ENCODE measurements at places on chromosomes 6 and 20. TPM values are rescaled to one million over a fixed set of nuclear protein-coding genes. Genes with fewer than 3 reads are reported as not detected.

- DNase-seq: no peak
- no peaks in the 10 kb centered on the region for H3K4me1 ChIP-seq
- H3K27ac ChIP-seq: no peak overlapping the region
- no peaks in the 10 kb centered on the region for H3K36me3 ChIP-seq
- no peaks in the 10 kb centered on the region for H3K27me3 ChIP-seq
Measured at GRCh38 chr6:11525468-11526155, 11.9 kb upstream of the TMEM170B start.

The RAET1L gene
- not detected for total RNA-seq

DNA sequence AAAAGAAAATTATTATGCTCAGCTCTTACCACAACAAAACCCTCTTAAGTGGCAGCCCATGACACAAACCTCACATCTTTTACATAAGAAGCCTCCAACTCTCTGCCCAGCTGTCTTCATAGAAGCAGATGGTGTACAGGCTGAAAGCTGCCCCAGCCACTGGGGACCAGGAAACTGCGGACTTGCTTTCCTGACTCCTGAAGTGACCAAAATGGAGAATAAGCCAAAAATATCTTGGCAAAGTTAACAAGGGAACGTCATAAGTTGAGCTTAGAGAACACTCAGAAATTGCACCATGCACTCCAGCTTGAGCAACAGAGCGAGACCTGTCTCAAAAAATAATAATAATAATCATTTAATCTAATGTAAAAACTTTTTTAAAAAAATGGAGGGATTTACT lies 160.3 kb upstream of the CDYL start:
- no peak for DNase-seq
- no peaks in the 10 kb centered on the region for H3K27me3 ChIP-seq
- H3K4me1 ChIP-seq: peaks cover 5% of the 10 kb centered on the region
- H3K4me3 ChIP-seq: no peak overlapping the region
- no peaks in the 10 kb centered on the region for H3K36me3 ChIP-seq

The FRK gene
- 0.12 TPM for total RNA-seq

The BFSP1 gene
- 5.0 TPM for total RNA-seq

The GPSM3 gene
- 4.7 TPM for total RNA-seq

The COX7A2 gene
- 109 TPM for total RNA-seq

The TDRD6 gene
- total RNA-seq: 0.14 TPM

The RNF8 gene
- 35.1 TPM for total RNA-seq

- H3K4me1 ChIP-seq: no peaks in the 10 kb centered on the region
- no peak overlapping the region for H3K27ac ChIP-seq
- DNase-seq: no peak
- no peaks in the 10 kb centered on the region for H3K27me3 ChIP-seq
- no peak overlapping the region for H3K4me3 ChIP-seq
Measured at GRCh38 chr6:125377621-125378020, 75.9 kb upstream of the HDDC2 start.

GRCh38 chr20:38603286-38603685 lies 1.7 kb downstream of the ARHGAP40 start:
- H3K4me1 ChIP-seq: peaks cover 17% of the 10 kb centered on the region
- no peak overlapping the region for H3K4me3 ChIP-seq
- H3K27ac ChIP-seq: no peak overlapping the region
- no peak for DNase-seq
- no peaks in the 10 kb centered on the region for H3K36me3 ChIP-seq
- peaks cover 22% of the 10 kb centered on the region for H3K27me3 ChIP-seq

The POPDC3 gene
- 5.1 TPM for total RNA-seq

- no peak for DNase-seq
- H3K27ac ChIP-seq: no peak overlapping the region
- no peaks in the 10 kb centered on the region for H3K4me1 ChIP-seq
Measured at GRCh38 chr6:36229223-36229622, 32.7 kb downstream of the BRPF3 start.

The TRAPPC3L gene
- not detected for total RNA-seq

- H3K4me1 ChIP-seq: no peaks in the 10 kb centered on the region
- no peak for DNase-seq
- H3K27ac ChIP-seq: no peak overlapping the region
- no peaks in the 10 kb centered on the region for H3K27me3 ChIP-seq
- H3K36me3 ChIP-seq: no peaks in the 10 kb centered on the region
Measured at GRCh38 chr6:113039005-113039404, 691.9 kb downstream of the RFPL4B start.

The PTK6 gene
- 0.28 TPM for total RNA-seq

GRCh38 chr6:161327360-161327953 lies 53.6 kb upstream of the AGPAT4 start:
- H3K27ac ChIP-seq: no peak overlapping the region
- H3K4me3 ChIP-seq: no peak overlapping the region
- H3K4me1 ChIP-seq: peaks cover 7% of the 10 kb centered on the region
- peaks cover 30% of the 10 kb centered on the region for H3K36me3 ChIP-seq

The GUCA1A gene
- 4.0 TPM for total RNA-seq

The SLC24A3 gene
- 3.0 TPM for total RNA-seq

DNA sequence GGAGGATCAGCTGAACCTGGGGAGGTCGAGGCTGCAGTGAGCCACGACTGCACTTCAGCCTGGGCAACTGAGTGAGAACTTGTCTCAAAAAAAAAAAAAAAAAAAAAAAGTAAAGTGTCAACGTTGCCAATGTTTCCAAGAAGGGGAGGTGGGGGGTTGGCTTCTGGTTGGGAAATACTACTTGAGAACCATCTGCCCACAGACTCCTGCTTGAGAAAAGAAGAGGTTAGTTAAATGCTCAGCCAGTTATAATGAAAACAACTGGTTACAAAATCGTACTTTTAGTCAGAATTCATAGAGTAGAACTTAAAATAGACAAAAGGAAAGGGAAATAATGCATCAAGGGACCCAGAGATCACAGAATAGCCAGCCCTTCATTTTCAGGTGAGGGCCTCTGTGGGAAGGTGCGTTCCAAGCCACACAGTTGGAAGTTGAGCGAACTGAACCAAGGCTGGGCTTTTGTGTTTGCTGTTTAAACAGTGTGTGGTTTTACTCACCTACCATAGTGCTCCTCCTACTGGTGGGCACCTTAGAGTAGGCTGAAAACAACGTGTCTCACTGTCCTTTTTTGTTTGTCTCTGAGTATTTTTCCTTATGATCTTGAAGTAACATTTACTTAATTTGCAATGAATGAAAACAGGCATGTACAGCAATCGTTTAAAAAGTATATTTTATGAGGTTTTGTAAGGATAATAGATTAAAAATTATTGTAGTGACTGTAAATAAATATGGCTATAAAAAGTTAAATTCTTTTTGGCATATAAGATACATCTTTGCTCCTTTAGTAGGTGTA lies 200.7 kb downstream of the BCAS1 start:
- H3K27me3 ChIP-seq: no peaks in the 10 kb centered on the region
- peak overlapping the region; percentile 86 for H3K27ac ChIP-seq
- peak; percentile 94 for DNase-seq

GRCh38 chr6:21836772-21837425 lies 243.3 kb downstream of the SOX4 start:
- H3K27ac ChIP-seq: peak overlapping the region; percentile 75
- H3K27me3 ChIP-seq: no peaks in the 10 kb centered on the region
- H3K4me1 ChIP-seq: peaks cover 56% of the 10 kb centered on the region
- no peak for DNase-seq

GRCh38 chr6:14889611-14890593 lies 356.0 kb upstream of the JARID2 start:
- H3K27ac ChIP-seq: no peak overlapping the region
- no peaks in the 10 kb centered on the region for H3K36me3 ChIP-seq
- DNase-seq: no peak

DNA sequence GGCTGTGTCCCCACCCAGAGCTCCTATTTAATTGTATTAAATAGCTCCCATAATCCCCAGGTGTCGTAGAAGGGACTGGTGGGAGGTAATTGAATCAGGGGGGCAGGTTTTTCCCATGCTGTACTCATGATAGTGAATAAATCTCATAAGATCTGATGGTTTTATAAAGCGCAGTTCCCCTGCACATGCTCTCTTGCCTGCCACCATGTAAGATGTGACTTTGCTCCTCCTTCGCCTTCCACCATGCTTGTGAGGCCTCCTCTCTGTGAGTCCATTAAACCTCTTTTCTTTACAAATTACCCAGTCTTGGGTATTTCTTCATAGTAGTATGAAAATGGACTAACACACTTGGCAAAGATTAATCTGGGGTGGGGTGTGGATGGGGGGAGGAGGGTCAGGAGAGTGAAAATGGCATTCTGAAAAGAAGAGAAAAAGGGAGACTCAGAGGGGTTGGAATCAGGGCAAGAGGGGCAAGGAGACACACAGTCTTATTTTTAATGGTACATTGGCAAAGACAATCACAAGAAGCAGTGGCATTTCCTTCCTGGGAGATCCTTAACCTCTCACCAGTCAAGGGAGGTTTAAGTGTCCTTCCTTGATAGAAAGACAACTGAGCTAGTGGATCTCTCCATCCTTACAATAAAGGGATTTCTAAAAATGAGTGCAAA lies 37.5 kb upstream of the NOX3 start:
- H3K27ac ChIP-seq: no peak overlapping the region
- H3K27me3 ChIP-seq: no peaks in the 10 kb centered on the region
- H3K36me3 ChIP-seq: no peaks in the 10 kb centered on the region
- 0 out of 2 replicates have a peak, but pooled peaks cover 6% of the 10 kb centered on the region for H3K4me1 ChIP-seq
- DNase-seq: no peak
- H3K4me3 ChIP-seq: no peak overlapping the region

The PSORS1C2 gene
- total RNA-seq: not detected

DNA sequence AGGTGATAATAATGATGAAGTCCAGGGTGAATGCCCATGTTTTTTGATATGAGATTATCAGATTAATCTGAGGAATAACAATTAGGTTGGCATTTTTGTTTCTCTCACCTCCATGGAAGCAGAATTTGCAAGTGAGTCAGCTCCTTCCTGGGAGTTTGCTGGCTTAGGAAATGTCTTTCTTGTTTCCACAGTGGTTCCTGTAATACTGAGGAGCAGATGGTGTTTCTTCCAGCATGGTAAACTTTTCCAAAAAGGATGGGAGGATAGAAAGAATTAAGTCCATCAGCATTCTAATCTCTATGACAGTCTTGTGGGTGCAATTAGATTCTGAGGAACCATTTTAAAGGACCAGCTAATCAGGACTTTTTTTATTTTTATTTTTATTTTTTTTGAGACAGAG lies 40.5 kb downstream of the SNAP25 start:
- DNase-seq: no peak
- H3K36me3 ChIP-seq: no peaks in the 10 kb centered on the region
- peaks cover 12% of the 10 kb centered on the region for H3K4me1 ChIP-seq
- H3K4me3 ChIP-seq: no peak overlapping the region
- H3K27me3 ChIP-seq: peaks cover 13% of the 10 kb centered on the region
- no peak overlapping the region for H3K27ac ChIP-seq

DNA sequence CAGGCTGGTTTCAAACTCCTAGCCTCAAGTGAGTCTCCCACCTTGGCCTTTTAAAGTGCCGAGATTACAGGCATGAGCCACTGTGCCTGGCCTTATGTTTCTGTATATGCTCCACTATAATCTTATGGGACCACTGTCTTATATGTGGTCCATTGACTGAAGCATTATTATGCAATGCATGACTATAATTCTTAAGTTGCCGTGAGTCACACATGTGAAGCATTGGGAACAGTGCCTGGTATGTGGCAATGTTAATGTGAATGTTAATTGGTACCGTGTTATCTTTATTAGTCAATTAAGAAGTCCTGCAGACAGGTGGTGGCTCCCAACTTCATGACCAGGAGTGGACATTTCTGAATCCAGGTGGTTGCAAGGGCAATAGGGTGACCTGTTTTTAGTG lies 14.7 kb upstream of the ASXL1 start:
- DNase-seq: no peak
- peaks cover 16% of the 10 kb centered on the region for H3K4me1 ChIP-seq
- no peak overlapping the region for H3K27ac ChIP-seq
- no peaks in the 10 kb centered on the region for H3K36me3 ChIP-seq
- H3K4me3 ChIP-seq: no peak overlapping the region

DNA sequence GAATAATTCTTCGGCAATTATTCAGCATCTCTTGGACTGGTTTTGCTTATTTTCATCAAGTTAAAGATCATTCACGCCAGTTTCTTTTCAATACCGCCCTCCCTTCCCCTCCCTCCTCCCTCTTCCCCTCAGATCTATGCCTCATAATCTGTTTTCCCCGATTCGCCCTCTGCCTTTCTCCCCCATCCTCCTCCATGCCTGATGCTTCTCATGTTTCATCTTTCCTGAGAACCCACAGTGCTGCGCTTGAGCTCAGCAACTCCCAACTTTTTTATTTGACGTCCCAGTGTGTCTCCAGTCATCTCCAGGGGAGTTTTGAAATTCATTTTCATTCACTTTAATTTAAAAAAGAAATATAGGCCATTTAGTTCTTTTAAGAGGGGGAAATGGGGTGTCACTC lies 142.7 kb downstream of the PTPRT start:
- H3K27me3 ChIP-seq: no peaks in the 10 kb centered on the region
- DNase-seq: no peak
- no peak overlapping the region for H3K27ac ChIP-seq
- no peaks in the 10 kb centered on the region for H3K4me1 ChIP-seq
- H3K36me3 ChIP-seq: peaks cover 3% of the 10 kb centered on the region
- no peak overlapping the region for H3K4me3 ChIP-seq

GRCh38 chr20:63810730-63811490 lies 20.2 kb downstream of the ZBTB46 start:
- no peak overlapping the region for H3K4me3 ChIP-seq
- no peaks in the 10 kb centered on the region for H3K4me1 ChIP-seq
- no peak for DNase-seq
- H3K27me3 ChIP-seq: no peaks in the 10 kb centered on the region
- H3K27ac ChIP-seq: 0 out of 2 replicates have a peak overlapping the region, but pooled peaks have one; percentile 26

DNA sequence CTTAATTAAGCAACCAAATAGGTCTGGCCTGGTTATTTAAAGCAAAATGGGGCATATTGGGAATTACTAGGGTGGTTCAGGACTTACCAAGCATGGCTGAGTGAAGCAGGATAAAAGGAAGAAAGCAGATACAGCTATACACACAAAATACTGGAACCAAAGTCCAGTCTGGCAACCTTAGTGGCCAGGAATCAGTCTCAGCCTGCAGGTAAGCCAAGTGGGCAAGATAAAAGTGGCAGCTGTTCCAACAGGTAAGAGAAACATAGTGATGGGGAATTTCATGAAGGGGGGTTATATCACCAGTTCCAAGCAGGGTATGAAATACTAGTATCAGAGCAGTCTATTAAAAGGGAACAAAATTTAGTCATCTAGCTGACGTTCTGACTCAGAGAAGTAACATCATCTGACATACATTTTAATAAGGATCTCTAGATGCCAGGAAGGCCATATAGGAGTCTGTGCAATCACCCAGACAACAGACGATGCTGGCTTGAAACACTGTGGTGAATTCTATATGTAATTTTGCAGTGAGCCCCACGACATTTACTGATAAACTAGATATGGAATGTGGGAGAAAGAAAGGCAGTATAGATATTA lies 292.1 kb upstream of the HSF2 start:
- no peak for DNase-seq
- H3K36me3 ChIP-seq: no peaks in the 10 kb centered on the region
- H3K27ac ChIP-seq: no peak overlapping the region
- H3K4me1 ChIP-seq: no peaks in the 10 kb centered on the region

The TGM3 gene
- not detected for total RNA-seq

The C6orf132 gene
- 48.3 TPM for total RNA-seq

DNA sequence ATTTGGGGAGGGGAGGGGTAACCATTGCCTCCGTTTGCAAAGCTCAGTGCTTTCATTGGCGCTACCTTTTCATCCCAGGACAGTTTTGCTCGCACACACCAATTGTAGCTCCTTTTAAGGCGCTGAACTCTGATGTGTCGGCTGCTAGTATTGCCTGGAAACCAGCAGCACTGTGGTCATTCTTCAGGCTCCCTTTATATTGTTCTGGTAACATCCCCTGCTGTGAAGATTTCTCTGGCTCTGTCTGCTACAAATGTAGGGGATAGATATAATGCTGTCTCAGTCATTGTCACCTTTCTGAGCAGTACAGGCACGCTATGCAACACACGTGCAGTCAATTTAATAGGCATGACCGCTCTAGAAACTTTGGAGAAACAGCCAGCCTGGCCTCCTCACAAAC lies 172.9 kb upstream of the SASH1 start:
- no peaks in the 10 kb centered on the region for H3K36me3 ChIP-seq
- H3K27me3 ChIP-seq: no peaks in the 10 kb centered on the region
- no peak for DNase-seq
- H3K27ac ChIP-seq: no peak overlapping the region

All from GM23338 (cell line).